ENCODE measurements at places on chromosomes 12 and 14. TPM values are rescaled to one million over a fixed set of nuclear protein-coding genes. Genes with fewer than 3 reads are reported as not detected.

Gene KCNJ8
- 0.66 TPM for total RNA-seq

Gene CCDC60
- total RNA-seq, result 3.8 TPM

Gene CAMKK2
- 50.2 TPM for total RNA-seq

Gene PRIMA1
- total RNA-seq, result 2.4 TPM

DNA sequence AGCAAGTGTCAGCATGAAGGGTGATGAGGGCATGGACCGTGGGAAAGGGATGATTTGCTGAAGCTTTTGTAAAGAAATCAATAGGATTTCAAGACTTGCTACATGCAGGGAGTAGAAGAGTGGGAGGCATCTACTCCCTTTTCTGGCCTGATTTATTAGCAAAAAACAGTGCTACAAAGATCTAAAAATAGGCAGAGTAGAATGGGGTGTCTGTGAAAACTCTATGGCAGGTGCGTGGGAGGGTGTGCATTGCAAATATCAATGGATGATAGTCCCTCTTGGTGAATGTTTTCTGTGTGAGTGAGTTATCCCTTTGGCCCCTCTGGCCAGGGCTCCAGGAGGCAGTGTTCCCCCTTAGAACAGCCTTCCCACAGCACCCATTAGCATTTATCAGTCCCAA, 139.0 kb downstream of the SMOC1 start:
- H3K4me1 ChIP-seq, result no peaks in the 10 kb centered on the region
- H3K36me3 ChIP-seq, result no peaks in the 10 kb centered on the region
- DNase-seq, result no peak
- no peak overlapping the region for H3K27ac ChIP-seq
- H3K27me3 ChIP-seq, result peaks cover 4% of the 10 kb centered on the region

DNA sequence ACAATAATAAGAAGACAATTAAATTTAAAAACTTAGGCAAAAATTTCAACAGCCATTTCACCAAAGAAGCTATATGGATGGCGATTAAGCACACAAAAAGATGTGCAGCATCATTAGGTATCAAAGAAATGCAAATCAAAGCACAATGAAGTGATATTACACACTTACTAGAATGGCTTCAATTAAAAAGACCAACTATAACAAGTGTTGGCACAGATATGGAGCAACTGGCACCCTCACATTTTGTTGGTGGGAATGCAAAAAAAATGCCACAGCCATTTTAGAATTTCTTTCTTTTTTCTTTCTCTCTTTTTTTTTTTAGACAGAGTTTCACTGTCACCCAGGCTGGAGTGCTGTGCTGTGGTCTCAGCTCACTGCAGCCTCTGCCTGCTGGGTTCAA, 1.9 kb upstream of the PRDM4 start:
- H3K27ac ChIP-seq, result no peak overlapping the region
- no peak for DNase-seq
- no peak overlapping the region for H3K4me3 ChIP-seq
- H3K36me3 ChIP-seq, result no peaks in the 10 kb centered on the region
- H3K27me3 ChIP-seq, result no peaks in the 10 kb centered on the region
- peaks cover 9% of the 10 kb centered on the region for H3K4me1 ChIP-seq

DNA sequence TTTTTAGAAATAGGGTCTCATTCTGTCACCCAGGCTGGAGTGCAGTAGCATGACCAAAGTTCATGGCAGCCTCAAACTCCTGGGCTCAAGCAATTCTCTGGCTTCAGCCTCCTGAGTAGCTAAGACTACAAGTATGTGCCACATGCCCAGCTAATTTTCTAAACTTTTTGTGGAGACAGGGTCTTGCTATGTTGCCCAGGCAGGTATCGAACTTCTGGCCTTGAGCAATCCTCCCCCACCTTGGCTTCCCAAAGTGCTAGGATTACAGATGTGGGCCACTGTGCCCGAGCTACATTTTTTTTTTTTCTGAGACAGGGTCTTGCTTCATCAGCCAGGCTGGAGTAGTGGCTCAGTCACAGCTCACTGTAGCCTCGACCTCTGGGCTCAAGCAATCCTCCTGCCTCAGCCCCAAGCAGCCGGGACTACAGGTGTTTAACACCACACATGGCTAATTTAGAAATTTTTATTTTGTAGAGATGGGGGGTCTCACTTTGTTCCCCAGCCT, 7.1 kb downstream of the PPP4R3A start:
- peaks cover 2% of the 10 kb centered on the region for H3K27me3 ChIP-seq
- DNase-seq, result no peak
- H3K4me1 ChIP-seq, result no peaks in the 10 kb centered on the region
- H3K4me3 ChIP-seq, result no peak overlapping the region
- no peaks in the 10 kb centered on the region for H3K36me3 ChIP-seq

DNA sequence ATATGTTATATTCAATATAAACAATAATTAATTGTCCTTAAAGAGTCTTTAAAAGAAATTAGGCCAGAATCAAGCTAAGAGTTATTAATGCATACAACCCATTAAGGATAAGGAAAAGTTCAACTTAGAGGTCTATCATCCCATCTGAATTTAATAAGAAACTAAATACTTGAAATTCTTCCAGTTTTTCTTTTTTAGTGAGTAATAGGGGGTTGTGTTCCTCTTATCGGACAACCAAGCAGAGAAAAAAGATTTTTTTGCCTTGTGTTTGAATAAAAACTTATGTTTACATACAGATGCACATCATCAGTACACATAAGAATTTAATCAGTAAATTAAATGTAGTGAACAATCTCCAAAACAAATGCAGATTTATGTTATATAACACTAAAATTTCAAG, 32.5 kb downstream of the PAWR start:
- no peak overlapping the region for H3K4me3 ChIP-seq
- no peak overlapping the region for H3K27ac ChIP-seq
- H3K4me1 ChIP-seq, result no peaks in the 10 kb centered on the region
- no peaks in the 10 kb centered on the region for H3K27me3 ChIP-seq

- H3K4me3 ChIP-seq, result no peak overlapping the region
- no peaks in the 10 kb centered on the region for H3K36me3 ChIP-seq
- no peak for DNase-seq
- H3K4me1 ChIP-seq, result no peaks in the 10 kb centered on the region
- peaks cover 4% of the 10 kb centered on the region for H3K27me3 ChIP-seq
Measured at GRCh38 chr12:63808631-63809030, 28.9 kb downstream of the RXYLT1 start.

GRCh38 chr12:104468371-104468770, 11.6 kb downstream of the CHST11 start:
- H3K4me1 ChIP-seq, result peaks cover 5% of the 10 kb centered on the region
- H3K4me3 ChIP-seq, result no peak overlapping the region
- no peak for DNase-seq
- no peaks in the 10 kb centered on the region for H3K36me3 ChIP-seq
- no peaks in the 10 kb centered on the region for H3K27me3 ChIP-seq

DNA sequence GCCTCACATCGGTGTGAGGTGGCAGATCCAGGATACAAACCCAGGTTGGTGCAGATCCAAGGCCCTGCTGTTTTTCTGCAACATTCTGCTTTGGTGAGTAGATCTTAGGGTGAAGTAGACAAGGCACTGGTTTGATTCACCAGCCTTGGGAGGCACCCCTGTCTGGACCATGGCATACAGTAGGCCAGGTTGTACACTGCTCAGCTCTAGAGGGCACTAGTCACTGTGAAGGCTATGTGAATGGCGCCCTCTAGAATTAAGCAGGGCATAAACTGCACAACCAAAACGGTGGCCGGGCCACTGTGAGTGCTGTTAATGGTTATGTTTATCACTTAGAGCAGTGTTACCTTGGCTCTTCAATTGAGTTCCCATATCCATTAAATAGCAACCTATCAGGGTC, 280.6 kb upstream of the PWP1 start:
- peaks cover 6% of the 10 kb centered on the region for H3K27me3 ChIP-seq
- H3K4me1 ChIP-seq, result no peaks in the 10 kb centered on the region
- no peak for DNase-seq
- H3K4me3 ChIP-seq, result no peak overlapping the region

GRCh38 chr12:100201604-100202423, 1.2 kb downstream of the ACTR6 start:
- no peaks in the 10 kb centered on the region for H3K36me3 ChIP-seq
- no peak for DNase-seq
- peaks cover 10% of the 10 kb centered on the region for H3K27me3 ChIP-seq
- H3K4me3 ChIP-seq, result peak overlapping the region; percentile 98
- peak overlapping the region; percentile 55 for H3K27ac ChIP-seq
- H3K4me1 ChIP-seq, result no peaks in the 10 kb centered on the region

GRCh38 chr14:99769799-99770198, 23.4 kb upstream of the EML1 start:
- no peaks in the 10 kb centered on the region for H3K36me3 ChIP-seq
- H3K27me3 ChIP-seq, result peaks cover 3% of the 10 kb centered on the region
- H3K27ac ChIP-seq, result no peak overlapping the region
